ENCODE measurements at places on chromosomes 16 and 17.

GRCh38 chr17:44004761-44005526 lies 522 bp downstream of the NAGS start:
- no peak for DNase-seq

DNA sequence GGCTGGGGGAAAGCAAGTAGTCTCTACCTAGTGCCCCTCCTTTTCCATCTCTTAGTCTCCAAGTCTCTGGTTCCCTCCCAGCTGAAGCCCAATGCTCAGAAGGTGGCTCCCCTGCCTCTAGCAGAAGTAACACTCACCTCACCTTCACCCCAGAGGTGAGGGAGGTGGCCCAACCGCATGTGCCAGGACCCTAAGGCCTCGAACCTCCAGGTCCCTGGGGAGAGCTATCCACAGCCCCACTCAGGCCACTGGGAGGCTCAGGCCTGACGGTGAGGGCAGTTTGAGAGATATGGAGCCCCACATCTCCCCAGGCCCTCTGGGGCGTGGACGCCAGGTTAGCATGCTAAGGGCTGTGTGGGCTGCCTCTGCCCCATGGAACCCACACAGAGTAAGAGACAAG lies 5.8 kb downstream of the CBLN1 start:
- DNase-seq, result no peak

GRCh38 chr17:30176855-30177254 lies 58.6 kb downstream of the SLC6A4 start:
- no peak for DNase-seq

GRCh38 chr16:4081047-4081446 lies 35.2 kb downstream of the ADCY9 start:
- DNase-seq, result no peak

- no peak for DNase-seq
These were observed 41.0 kb upstream of the ZNF750 start for GRCh38 chr17:82880620-82881323.

DNA sequence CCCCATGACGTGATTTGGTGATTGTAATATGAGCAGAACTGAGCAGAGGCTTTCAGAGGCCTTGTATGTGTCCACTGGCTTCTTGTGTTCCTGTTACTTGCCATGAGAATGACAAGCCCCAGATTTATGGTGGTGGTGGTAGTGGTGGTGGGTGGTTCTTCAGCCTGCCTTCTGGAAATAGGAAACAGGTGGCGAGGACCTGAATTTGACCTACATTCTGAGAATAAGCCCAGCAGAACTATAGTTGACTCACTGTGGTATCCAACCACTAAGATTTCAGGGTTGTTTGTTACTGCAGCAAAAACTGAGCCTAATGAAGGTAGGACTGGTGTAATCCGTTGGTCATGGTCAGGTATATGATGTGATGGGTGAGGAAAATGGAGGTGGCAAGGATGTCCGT lies 93.0 kb downstream of the SHISA9 start:
- no peak for DNase-seq

GRCh38 chr17:50765454-50766221 lies 1.7 kb downstream of the ANKRD40CL start:
- DNase-seq, result no peak

- DNase-seq, result no peak
These were observed 26.2 kb downstream of the ANKRD40 start for GRCh38 chr17:50681263-50682200.

DNA sequence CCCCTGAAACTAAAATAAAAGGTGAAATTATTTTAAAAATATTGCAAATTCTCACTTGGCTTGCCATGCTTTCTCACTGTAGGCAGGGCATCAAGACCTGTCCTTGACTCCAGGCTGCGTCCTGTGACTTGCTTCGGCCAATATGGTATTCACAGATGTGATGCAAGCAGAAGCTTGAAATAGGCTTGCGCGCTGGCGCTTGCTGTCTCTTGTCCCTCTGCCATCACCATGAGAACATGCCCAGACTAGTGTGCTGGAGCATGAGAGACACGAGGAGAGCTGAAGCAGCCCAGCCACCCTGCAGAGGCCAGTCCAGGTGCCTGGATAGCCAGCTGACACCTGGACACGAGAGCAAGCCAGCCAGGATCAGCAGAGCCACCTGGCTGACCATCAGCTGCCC lies 21.8 kb upstream of the ZKSCAN2 start:
- DNase-seq, result no peak

GRCh38 chr17:59154721-59155438 lies at the start of gene SKA2:
Gene SKA2 (minus strand): TSS chr17:59155186. CDS start chr17:59155163, 23 bp downstream.
- DNase-seq, result peak; percentile 94

DNA sequence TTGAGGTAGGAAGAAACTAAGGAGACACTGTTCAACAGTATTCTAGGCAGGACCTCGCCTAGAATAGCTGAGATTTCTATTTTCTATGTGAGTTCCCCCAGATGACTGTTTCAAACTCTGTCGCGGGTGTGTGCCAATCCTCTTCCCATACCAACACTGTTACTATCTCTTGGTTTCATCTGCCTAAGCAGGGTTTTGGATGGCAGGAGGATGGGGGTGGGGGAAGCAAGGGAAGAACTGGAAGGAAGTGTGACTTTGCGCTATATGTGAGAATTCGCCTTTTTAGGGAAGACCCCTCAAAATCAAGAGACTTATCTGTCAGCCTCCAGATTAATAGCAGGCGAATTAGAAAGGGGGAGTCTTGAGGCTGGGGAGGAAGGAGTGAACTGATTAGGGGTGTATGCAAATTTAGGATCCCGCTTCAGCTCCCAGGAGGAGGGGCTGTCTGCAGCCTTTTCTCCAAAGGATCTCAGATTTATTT lies 521 bp upstream of the G6PC3 start:
- DNase-seq, result no peak

DNA sequence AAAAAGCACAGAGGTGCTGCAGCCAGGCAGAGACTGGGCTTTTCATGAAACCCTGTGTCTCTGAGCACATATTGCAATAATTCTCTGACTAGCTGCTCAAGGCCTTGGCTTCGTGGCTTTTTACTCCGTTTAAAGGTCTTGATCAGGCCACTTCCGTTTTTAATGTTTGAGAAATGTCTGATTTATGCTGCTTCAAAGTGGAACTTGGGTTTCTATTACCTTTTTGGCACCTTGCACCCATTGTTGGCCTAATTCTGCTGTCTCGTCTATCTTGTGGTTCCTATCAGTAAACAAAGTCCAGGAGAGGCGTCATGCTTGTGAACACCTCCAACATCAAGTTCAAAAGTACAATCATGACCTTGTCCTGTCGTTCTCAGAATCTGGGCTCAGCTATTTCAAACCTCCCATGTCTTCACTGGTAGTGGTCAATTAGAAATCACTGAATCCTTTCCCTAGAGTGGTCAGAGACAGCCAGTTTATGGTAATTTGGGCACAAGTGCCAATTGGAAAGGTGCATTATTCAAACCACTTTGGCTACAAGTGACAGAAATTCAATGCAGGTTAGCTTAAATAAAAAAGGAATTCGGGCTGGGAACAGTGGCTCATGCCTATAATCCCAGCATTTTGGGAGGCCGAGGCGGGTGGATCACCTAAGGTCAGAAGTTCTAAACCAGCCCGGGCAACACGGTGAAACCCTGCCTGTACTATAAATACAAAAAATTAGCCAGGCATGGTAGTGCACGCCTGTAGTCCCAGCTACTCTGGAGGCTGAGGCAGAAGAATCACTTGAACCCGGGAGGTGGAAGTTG lies 33.3 kb upstream of the METTL9 start:
- DNase-seq, result no peak

DNA sequence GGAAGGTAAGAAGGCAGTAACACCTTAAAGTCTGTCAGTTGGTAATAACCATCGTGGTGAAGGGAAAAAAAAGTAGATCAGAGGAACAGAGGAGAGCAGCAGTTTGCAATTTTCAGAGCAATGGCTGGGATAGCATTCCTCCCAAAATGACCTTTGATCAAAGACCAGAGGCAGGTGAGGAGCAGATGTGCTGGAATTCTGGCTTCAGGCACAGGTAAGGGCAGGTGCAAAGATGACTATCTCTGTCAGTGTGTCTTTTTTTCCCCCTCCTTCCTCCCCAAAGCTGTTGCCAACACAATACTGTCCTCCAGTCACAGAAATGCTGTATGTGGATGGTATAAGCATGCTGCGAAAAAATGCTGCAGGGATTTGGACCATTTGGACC lies 166.7 kb downstream of the XYLT1 start:
- no peak for DNase-seq

- DNase-seq, result no peak
These were observed 56.7 kb downstream of the TANGO6 start for GRCh38 chr16:68900009-68900408.

DNA sequence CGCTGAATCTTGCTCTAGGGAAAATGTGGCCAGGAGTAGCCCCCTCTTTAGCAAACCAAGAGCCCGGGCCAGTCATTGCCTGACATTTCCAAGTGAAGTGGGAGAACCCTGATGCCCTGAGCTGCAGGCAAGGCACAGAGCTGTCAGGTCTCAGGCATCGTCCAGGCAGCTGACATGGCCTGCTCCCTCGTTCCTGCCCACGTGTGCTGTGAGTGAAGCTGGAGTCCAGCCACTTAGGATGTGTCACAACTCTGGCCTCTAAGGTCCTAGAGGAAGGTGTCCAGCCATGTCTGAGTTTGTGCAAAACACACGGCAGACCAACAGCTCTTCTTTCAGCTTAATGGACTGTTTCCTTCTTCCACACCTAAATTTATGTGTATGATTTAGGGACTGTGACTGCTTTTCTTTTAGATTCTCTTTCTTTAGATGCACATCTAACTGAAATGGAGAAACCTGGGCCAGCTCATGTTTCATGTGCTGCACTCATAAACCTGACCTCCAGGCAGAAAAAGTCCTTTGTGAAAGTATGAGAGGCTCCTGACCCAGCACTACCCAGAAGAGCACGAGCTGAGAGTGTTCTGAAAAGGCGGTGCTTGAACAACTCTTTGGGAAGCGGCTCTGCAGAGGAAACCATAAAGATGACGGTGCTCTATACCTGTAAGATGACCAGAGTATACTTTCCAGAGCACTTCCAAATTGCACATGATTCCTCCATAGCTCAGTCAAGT lies 14.8 kb upstream of the LIMD2 start:
- DNase-seq, result no peak

DNA sequence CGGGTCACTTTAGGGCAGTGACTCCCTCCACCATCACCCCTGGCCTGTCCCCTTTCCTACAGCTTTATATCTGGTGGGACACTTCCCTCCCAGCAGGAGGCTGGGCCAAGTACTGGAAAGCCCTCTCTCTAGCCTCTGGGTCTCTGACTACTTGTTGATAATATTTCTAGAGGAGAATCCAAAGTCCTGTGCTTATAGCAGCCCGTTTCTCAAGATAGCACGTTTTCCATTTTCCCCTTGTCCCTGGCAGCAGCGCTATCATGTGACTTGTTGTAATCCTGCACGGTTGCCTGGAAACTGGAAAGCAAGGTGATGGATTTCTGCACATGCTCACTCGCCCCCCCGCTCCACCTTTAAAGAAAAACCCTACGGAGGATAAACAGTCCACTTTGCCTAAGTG lies 3.3 kb upstream of the AXIN2 start:
- DNase-seq, result no peak

GRCh38 chr16:87447323-87447722 lies 45.5 kb downstream of the ZCCHC14 start:
- no peak for DNase-seq

- DNase-seq, result no peak
These were observed 144.1 kb downstream of the CHD9 start for GRCh38 chr16:53198933-53199332.

- no peak for DNase-seq
These were observed 12.9 kb downstream of the FOXF1 start for GRCh38 chr16:86523166-86523740.

DNA sequence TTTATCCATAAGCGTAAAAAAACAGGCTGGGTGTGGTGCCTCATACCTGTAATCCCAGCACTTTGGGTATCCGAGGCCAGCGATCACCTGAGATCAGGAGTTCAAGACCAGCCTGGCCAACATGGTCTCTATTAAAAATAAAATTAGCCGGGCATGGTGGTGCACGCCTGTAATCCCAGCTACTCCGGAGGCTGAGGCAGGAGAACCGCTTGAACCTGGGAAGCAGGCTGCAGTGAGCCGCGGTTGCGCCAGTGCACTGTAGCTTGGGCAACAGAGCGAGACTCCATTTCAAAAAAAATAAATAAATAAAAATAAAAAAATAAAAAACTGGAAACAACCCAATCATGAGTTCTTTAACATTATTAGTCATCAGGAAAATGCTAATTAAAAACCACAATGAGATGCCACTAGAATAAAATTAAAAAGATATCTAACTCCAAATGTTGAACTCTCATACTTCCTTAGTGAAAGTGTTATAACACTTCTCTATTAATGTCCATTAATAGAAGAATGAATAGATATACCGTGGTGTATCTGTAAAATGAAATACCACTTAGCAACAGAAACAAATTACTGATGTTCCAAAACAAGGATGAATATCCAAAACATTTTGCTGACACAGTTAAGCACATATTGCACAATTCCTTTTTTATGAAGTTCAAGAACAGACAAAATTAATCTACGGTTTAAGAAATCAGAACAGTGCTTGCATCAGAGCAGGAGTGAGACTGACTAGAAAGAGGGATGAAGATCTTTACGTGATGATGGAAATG lies 13.1 kb downstream of the MPHOSPH6 start:
- DNase-seq, result no peak

GRCh38 chr17:50461550-50462132 lies 7.0 kb downstream of the CHAD start:
- DNase-seq, result no peak

Measured in stimulated activated CD8-positive, alpha-beta memory T cell treated with anti-CD3 and anti-CD28 coated beads, Interleukin-4, amount 100 ng/mL, for 1 hour (primary cell).